Thoracic aorta (tissue), 2 donors: ENCODE measurements at places on chromosomes 7 and 10.

- no peak for DNase-seq
Measured at GRCh38 chr7:42350801-42351200, 113.8 kb upstream of the GLI3 start.

GRCh38 chr7:149828357-149829309 lies 9.5 kb upstream of the ZNF862 start:
- no peak for DNase-seq

DNA sequence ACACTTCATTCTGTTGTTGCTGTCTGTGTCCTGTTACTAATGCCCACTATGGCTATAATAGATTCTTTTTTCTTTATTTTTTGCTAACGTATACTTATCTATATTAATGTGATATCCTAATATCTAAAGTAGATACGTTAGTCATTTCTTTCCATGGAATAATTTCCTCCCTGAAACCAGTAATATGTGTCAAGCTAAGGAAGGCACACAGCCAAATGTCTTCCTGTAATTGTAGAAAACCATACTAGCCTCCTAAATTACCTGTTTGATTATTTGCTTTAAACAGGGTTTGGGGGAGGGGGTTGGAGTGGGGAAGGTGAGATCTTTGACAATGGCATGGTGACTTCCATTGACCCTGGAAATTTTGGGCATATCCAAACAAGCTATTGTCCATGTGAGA lies 56.4 kb downstream of the THNSL1 start:
- DNase-seq: no peak

- no peak for DNase-seq
Measured at GRCh38 chr10:1374511-1375345, 318.5 kb downstream of the WDR37 start.

GRCh38 chr7:33459340-33459751 lies 330.0 kb downstream of the BBS9 start:
- DNase-seq: no peak
